NCI-H2081 treated with DMSO at 0.1 percent for 48 hours (cell line): ENCODE measurements at places on chromosomes 16 and 17.

- DNase-seq: no peak
These were observed 75.0 kb downstream of the TMEM132E start for GRCh38 chr17:34654276-34654880.

- DNase-seq: peak; percentile 59
These were observed 19.4 kb downstream of the CEP295NL start for GRCh38 chr17:78883533-78884131.

GRCh38 chr17:9953492-9953891 is 48.4 kb upstream of the RCVRN start:
- no peak for DNase-seq

- no peak for DNase-seq
These were observed 20.2 kb downstream of the ABR start for GRCh38 chr17:1159431-1160180.

GRCh38 chr17:50922107-50922506 is 56.0 kb upstream of the TOB1 start:
- DNase-seq: no peak

GRCh38 chr17:60079401-60080243 is 901 bp upstream of the HEATR6 start:
- no peak for DNase-seq

DNA sequence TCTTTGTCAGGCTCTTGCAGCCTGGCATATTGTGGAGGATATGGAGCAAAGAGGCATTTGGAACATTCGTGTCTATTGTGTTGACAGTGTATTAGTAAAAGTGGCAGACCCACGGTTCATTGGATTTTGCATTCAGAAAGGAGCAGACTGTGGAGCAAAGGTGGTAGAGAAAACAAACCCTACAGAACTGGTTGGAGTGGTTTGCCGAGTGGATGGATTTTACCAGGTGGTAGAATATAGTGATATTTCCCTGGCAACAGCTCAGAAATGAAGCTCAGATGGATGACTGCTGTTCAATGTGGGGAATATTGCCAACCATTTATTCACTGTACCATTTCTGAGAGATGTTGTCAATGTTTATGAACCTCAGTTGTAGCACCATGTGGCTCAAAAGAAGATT is 44.5 kb downstream of the EFCAB13 start:
- DNase-seq: no peak

DNA sequence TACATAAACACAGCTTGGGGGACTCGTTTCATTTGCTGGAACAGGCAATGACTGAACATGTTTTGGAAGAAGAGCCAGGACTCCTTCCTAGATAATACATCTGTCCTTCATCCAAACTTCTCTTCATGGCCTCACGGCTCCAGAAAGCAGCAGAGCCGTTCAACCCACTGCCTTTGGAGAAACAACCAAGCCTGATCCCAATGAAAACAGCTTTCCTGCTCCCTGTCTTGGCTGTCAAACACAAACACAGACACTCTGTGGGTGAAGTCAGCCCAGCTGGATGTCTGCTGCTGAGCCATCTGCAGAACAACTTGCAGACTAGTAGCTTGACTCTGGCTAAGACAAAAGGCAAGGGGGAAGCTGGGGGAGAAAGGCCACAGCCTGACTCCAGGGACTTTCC is 345.1 kb upstream of the PSMD7 start:
- no peak for DNase-seq

DNA sequence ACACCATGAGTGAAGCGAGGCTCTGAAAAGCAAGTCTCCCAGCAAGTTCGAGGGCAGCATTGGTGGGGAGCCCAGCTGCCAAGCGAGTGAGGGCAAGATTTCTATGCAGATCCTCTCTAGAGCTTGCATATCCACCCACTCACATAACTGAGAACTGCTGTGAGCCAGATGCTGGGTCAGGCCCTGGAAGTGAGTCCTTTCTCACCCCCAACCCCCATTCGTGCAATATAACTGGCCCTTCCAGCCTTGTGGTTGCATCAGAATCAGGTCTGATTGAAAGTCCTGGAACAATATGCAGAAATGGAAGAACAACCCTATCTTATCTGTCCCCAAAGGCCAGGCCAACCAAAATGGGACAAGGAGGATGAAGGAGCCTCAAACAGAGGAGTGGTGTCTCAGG is 146.6 kb downstream of the IRX5 start:
- DNase-seq: no peak

GRCh38 chr16:84717484-84717883 is 17.7 kb downstream of the USP10 start:
- no peak for DNase-seq

DNA sequence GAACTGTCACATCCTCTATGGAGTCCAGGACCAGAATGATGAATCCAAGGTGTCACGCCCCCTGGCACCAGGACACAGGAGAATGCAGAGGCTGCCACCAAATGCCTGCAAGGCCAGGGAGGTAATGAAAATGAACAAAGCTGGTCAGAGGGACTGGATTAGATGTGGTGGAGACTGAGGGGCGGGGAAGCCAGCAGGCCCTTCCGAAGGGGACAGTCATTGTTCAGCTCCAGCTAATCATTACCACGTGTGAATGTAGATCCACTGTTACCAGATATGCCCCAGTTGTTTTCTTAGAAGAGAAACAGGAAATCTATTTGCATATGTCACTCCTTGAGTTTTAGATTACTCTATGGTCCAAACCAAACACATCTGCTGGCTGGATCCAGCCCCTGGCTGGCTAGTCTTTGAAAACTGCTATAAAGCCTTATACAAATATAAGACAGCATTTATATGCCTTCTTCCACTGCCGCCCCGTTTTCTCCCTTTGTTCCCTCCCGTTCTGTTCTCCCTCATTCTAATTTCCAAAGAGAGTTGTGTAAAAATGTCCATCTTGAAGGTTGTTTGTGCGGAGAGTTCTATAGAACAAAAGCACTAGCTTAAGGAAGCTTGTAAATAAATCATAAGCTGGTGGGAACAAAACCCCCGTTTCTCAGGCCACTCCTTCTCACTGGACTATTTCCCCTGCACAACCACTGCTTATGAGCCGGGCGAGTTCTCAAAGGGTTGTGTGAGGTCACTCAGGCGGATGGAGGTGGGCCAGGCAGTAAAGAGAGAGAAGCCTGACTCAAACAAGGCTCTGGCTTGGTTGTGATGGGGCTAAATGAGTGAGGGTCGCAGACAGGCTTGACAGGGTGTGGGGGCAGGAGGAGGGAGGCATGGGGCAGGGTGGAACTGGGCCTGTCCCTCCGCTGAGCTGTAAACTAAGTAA is 14.2 kb downstream of the CRYM start:
- no peak for DNase-seq

DNA sequence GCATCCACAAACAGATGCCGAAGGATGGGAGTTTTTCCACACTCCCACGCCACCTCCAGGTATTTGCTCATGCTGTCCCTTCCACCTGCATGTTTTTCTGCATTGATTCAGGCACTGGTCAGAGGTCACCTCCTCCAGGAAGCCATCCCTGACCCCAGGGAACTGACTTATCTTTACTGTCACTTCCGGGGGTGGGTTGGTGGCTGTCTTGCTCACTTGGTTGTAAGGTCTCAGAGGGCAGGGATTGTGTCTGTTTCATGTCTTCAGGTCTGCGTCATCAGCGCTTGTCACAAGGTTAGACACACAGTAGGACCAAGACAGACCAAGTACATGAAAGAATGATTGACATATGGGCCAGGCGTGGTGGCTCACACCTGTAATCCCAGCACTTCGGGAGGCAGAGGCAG is 1.9 kb upstream of the IL4R start:
- DNase-seq: no peak

- no peak for DNase-seq
These were observed 656 bp upstream of the IGFBP4 start for GRCh38 chr17:40442392-40443195.

DNA sequence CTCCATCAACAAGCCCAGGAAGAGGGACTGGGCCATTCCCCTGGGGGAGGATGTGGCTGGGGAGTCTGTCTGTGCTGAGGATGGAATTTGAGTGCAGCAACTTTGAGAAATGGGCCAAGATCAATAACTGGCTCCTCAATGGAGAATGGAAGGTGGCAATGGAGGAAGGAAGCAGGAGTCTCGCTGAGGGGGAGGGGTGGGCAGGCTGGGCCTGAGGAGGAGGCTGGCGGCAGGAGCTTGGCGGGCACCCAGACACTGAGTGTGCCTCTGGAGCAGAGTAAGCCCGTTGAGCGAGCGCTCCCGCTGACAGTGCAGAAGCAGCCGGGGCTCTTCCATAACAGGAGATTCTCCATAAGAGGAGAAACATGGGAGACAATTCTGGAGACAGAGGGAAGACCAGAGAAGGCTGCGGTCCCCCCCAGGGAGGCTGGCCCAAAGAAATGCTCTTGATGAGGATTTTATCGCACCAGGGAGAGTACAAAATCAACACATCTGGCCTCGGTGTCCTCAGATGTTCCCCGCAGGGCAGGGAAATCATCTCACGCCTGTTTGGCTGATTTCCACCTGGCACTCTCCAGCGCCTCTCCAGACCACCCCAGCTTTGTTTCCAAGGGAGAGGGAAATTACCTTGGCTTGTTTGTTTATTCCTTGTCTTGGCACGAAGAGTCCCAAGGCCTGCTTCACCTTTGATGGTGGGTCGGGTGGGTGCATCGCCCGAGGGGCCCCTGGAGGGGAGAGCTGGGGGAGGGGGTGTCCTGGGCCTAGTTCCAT is 2.8 kb upstream of the MMP15 start:
- DNase-seq: no peak

DNA sequence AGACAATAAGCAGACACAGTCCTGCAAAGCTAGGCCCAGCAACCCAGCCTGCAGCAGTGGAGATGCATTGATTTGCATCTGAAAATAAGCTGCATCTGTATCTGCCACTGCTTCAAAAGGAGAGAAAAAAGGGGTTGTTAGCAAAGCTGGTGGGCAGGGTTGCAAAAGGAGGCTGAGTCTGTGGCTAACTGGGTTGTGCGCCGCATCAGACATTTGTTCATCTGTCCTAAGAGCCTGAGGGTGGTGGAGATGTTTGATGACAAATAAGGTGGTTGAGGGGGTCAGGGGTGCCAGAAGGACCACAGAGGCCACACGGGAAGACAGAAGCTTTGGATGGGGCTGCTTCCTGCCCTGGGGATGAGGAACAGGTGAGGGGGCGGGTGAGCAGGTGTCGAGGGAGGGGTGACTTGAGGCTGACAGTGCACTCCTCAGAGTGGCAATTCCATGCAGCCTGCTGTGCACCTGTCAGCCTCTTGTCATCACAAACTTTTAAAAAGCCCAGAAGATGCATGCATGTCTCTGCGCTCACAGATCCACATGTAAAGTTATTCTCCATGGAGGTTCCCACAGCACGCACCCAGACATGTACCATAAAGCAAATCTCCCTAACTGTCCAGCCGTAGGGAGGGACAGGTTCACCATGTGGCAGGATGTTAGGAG is 35.4 kb downstream of the WSB1 start:
- DNase-seq: no peak

DNA sequence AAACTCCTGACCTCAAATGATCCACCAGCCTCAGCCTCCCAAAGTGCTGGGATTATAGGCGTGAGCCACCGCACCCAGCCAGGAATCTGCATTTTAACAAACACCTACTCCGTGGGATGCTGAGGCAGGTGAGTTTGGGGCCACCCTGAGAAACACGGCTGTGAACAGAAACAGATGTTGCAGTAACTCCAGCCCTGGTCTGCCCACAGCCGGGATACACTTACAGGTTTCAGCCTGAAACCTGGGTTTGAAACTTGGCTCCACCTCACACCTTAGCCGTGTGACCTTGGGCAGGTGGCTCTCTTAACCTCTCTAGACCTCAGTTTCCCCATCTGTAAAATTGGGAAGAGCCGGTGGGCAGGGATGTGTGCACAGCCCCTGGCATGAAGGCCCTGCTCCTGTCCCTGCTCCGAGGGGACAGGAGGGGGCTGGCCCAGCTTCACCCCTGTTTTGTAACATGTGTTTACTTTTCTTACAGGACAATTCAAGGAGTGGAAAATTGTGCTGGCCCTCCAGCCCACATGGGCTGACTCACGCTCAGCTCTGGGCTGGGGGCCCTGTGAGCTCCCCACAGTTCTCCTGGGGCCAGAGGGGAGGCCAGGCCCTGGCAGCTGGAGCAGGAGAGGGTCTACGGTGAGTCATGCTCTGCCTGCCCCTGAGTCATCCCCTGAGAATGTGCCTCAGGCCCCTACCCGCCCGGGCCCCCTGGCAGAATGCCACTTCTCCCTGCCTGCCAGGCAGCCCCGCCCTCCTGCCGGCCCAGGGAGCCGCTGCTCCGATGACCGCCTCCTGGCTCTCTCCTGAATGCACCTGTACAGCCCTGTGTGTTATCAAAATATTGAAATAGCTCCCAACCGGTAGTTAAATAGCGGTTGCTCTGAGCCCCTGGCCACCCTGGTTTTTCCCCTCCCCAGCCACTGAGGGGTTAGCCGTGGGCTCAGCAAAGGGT is 7.7 kb upstream of the PPL start:
- DNase-seq: peak; percentile 65

GRCh38 chr17:77924757-77925336 is 33.7 kb upstream of the TNRC6C start:
- DNase-seq: no peak

- DNase-seq: no peak
These were observed 11.1 kb downstream of the RAB40B start for GRCh38 chr17:82687375-82687861.

GRCh38 chr16:66810391-66810790 is 9.0 kb upstream of the TERB1 start:
- no peak for DNase-seq

- no peak for DNase-seq
These were observed 28.8 kb downstream of the HEATR6 start for GRCh38 chr17:60049936-60050335.

DNA sequence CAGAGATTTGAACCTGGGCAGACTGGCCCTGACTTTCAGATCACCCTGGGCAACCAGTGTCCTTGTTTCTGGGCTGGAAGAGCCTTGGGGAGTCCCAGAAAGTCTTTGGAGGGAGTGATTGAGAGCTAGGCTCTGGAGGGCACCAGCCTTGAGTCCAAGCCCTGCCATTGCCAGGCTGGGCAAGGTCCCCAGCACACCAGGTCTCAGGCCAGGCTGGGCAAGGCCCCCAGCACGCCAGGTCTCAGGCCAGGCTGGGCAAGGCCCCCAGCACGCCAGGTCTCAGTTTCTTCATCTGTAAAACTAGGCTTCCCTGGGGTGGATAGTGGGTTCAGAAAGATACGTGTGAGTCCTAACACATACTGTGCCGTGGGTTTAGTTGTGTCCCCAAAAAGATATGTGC is 135.0 kb downstream of the IRF8 start:
- DNase-seq: no peak

DNA sequence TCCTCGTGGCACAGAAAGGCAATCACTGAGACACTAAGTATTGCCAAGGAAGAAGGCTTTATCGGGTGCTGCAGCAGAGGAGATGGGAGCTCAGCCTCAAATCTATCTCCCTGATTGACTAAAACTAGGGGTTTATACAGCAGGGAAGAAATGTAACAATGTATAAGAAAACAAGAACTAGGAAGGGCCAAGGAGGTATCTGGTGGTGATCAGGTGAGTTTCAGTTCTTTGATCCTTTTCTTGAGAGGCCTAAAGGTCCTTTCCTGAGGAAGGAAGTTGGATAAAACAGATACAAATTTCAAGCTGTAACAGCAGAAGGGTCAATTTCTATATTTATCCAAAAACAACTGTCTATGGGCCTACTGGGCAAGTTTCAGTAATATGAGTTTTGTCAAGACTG is 212.4 kb downstream of the COPRS start:
- DNase-seq: no peak
